ENCODE measurements at places on chromosomes 11 and 22.

DNA sequence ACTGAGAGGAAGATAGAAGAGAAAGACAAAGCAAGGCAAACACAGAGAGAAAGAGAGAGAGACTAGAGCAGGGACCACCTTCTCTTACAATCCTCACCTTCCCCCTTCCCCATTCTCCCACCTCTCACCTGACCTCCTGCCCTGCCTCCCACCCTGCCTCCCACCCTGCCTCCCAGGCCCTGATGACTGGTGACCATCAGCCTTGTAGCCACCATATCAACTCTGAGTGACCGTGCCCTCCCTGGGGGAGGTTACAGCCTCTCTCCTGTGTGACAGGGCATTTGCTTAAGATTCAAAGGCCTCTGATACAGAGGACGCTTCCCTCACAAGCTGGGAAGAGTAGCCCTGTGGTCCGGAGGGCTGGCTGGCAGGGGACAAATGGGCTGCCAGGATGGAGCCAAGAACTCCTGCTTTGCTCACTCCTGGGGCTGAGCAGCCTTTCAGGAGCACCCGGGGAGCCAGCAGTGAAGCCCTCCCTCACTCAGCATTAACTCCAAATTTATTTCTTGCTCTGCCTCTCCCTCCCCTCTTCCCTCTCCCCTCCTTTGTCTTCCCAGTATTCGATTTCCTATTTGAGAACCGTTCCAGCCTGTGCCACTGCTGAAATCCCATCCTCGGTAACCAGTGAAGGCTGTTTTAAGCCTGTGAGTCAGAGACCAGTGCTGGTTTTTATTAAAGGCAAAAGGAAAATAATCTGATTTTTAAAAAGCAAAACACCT lies 125.2 kb upstream of the SYT13 start:
- no peak for DNase-seq

- no peak for DNase-seq
Measured at GRCh38 chr11:120873966-120874735, 149.8 kb upstream of the TBCEL start.

DNA sequence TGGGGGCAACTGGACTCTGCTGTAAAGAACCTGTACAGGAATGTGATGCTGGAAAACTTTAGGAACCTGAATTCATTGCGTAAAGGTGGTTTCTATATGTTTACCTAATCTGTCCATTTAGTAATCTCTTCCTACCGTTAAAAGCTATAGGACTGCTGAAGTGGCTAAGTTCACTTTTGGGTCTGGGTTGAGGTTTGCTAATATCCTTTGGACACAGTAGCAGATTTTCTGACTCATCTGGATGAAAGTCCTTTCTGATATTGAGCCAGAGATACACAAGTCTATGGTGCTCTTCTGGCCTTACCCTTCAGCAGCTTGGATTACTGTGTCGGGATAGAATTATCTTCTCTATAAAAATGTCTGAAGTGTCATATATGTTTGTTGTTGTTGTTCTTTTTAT lies 16.9 kb downstream of the ZNF215 start:
- DNase-seq, result no peak

- DNase-seq, result no peak
Measured at GRCh38 chr11:125271483-125272091, 107.0 kb downstream of the PKNOX2 start.

DNA sequence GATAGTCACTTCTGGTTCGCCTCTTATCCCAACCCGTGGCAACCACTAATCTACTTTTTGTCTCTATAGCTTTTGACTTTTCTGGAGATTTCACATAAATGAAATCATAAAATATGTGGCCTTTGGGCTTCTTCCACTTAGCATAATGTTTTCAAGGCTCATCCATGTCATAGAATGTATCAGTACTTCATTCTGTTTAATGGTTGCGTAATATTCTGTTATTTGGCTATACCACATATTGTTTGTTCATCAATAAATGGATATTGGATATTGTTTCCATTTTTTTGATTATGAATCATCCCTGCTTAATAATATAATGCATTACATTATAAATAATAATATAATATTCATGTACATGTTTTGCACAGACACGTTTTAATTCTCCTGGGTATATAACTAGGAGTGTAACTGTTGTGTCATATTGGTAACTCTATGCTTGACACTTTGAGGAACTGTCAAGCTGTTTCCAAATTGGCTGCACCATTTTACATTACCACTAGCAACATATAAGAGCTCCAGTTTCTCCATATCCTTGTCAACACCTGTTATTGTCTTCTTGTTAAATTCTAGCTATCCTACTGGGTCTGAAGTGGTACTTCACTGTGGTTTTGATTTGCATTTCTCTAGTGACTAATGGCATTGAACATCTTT lies 181.5 kb downstream of the CADM1 start:
- DNase-seq, result no peak

DNA sequence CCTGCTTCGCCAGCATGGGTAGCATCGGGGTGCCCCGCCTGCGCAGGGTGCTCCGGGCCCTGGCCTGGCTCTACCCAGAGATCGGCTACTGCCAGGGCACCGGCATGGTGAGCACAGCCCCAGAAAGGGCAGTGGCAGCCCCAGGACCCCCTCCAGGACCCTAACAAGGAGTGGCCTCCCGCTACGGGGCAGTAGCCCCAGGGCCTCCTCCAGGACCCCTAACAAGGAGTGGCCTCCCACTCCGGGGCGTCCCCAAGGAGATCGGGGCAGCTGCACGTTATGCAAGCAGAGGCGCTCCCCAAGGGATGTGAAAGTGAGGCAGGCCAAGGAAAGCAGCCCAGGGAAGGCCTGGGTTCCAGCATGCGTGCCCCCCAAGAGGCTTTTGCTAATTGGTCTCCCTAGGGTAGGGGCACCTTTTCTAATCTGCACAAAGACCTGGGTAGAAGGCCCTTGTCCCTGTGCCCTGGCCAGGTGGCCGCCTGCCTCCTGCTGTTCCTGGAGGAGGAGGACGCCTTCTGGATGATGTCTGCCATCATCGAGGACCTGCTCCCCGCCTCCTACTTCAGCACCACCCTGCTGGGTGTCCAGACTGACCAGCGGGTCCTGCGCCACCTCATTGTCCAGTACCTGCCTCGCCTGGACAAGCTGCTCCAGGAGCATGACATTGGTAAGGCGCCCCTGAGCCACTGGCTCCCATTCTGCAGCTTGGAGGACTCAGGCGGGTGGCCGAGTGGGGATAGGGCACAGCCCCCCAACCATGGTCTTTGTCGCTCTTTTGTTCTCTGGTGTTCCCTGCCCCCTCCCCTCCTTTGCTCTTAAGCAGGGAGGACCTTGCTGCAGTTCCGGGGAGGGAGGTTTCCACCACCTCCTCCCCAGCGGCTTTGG lies 35.0 kb downstream of the SGSM3 start:
- no peak for DNase-seq

GRCh38 chr11:114845766-114846415 lies 167.6 kb downstream of the NXPE2 start:
- DNase-seq, result no peak

- DNase-seq, result no peak
Measured at GRCh38 chr11:128662960-128663359, 30.9 kb upstream of the FLI1 start.

DNA sequence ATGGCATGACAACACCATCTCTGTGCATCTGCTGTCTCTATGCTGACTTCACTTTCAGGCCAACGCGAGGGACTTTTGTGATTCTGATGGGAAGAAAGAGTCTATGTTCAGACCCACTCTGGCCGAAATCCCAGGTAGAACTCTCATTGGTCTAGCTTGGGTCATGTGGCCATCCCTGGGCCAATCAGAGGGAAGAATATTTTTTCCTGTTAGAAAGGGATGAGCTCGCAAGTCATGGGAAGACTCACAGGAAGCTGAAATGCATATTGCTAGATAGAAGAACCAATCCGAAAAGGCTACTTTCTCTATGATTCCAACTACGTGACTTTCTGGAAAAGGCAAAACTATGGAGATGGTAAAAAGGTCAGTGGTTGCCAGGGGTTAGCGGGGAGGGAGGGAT lies 56.0 kb upstream of the LINC01488 start:
- DNase-seq, result no peak

- no peak for DNase-seq
Measured at GRCh38 chr22:29856496-29856895, 18.4 kb upstream of the ASCC2 start.

DNA sequence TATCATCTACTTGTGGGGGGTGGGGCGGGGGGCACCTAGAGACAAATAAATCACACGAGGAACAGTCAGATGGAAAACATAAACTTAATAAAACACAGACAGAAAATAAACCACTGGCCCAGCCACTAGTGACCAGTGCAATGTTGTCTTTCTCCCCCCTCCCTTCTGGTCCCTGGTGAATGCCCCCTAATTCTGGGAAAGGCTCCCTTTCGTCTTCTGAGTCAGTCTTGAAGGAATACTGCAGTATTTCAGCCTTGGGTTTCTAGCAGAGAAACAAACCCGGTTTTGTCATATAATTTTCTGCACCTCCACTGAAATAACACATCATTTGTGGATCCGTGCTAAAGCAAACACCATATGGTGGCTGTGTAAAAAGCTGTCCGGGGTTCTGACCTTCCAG lies 101.7 kb downstream of the ABTB2 start:
- DNase-seq, result no peak

DNA sequence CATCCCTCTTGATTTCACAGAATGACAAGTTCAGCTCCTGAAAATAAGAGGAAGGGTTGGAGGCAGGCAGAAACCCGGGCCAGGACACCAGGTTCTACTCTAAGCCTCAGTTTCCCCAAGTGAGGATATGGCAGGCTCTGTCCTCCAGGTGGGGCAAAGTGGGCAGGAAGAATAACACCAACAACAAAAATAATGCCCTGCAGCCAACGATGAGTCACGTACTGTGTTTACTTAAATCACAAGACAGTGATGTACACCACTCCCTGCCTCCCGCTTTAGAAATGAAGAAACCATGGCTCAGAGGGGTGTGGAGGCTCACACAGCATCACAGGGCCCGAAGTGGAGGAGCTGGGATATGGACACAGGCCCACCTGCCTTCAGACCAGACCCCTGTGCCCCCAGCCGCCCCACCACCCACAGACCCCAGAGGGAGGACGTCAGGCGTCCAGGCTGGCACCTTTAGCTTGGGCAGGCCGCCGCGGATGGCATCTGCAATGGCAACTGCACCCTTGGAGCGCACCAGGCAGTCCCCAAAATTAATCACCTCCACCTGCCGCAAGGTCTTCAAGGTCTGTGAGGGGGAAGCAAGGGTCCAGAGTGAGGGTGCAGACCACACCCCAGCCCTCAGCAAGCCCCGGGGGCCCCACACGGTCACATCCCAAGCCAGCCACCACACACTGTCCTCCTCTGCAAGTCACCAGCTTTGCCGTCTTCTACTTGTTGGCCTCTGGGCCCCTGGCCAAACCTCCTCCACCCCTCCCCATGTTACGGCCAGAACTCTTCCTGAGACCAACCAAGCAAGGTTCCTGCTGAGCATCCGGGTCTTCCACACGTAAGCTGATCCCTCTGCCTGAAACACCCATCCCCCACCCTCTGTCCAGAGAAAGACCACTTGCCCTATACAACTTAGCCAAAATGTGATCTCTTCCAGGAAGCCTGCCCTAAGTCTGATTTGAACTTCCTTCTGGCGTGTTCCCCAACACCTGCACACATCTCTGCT lies 15.8 kb upstream of the CHADL start:
- peak; percentile 17 for DNase-seq

GRCh38 chr11:95595973-95596489 lies 193.6 kb downstream of the FAM76B start:
- DNase-seq, result no peak

GRCh38 chr22:28208036-28208435 lies 289.0 kb upstream of the PITPNB start:
- no peak for DNase-seq

DNA sequence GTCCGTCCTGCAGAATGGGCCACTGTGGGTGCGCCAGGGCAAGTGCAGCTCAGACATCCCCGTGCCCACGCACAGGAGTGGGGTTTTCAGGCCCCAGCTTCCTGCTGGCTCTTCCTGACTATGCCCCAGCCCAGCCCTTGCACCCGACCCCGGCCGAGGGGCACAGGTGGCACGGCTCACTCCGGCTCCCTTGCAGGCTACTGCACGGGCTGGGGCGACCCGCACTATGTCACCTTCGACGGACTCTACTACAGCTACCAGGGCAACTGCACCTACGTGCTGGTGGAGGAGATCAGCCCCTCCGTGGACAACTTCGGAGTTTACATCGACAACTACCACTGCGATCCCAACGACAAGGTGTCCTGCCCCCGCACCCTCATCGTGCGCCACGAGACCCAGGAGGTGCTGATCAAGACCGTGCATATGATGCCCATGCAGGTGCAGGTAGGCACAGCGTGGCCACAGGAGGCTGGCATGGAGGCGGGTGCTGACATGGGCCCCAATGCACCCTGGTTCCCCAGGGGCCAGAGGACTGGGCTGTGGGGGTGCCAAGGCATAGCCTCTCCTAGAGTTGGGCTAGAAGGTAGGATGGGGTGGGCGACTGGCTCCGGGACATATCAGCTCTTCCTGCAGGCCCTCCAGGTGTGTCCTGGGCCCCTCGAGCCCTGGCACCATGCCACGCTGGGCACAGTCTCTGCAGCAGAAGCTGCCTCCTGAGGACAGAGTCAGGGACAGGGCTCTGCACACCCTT lies 27.7 kb downstream of the MUC2 start:
- no peak for DNase-seq

DNA sequence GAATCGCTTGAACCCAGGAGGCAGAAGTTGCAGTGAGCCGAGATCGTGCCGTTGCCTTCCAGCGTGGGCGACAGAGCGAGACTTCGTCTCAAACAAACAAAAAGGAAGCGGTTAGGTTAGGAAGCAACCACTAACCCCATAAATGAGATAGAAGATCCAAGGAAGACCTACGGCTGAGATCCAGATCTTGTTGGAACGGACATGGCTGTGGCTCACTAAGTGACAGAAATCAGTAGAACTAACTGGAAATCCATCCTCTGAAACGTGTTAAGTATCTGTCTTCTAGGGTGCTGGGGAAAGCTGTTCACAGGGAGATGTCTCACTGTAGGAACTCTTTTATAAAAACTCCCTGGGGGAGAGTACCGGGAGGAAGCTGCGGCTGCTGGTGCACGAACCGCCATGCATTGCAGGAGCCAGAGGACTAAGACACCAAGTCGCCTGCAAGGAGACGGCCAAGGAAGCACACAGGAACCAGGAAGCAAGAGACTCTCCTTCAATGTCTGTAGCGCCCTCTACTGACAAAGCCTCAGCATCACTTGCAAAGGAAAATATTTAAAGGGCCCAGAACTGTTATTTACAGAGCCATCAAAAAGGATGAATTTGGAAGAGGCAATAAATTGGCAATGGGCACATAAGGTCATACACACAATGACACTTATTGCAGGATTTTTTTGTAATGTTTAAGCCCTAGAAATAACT lies 16.9 kb upstream of the SPTY2D1 start:
- DNase-seq, result peak; percentile 26

GRCh38 chr11:1257366-1257765 lies 34.5 kb downstream of the MUC5B start:
- DNase-seq, result no peak

- DNase-seq, result no peak
Measured at GRCh38 chr22:38750638-38751037, 5.2 kb downstream of the SUN2 start.

- DNase-seq, result no peak
Measured at GRCh38 chr11:128544471-128545051, 42.8 kb downstream of the ETS1 start.

- DNase-seq, result no peak
Measured at GRCh38 chr22:37588546-37589215, 8.8 kb upstream of the LGALS2 start.

All from SW 1271 (cell line).